ENCODE measurements at places on chromosomes 6 and 20.
A peak's percentile ranks its signal among the peaks of the same experiment; 100 is the strongest.

GRCh38 chr6:41858703-41859102 lies 36.5 kb downstream of the USP49 start:
- no peaks in the 10 kb centered on the region for H3K27me3 ChIP-seq
- no peak for DNase-seq
- no peak overlapping the region for H3K4me3 ChIP-seq
- H3K36me3 ChIP-seq = no peaks in the 10 kb centered on the region

DNA sequence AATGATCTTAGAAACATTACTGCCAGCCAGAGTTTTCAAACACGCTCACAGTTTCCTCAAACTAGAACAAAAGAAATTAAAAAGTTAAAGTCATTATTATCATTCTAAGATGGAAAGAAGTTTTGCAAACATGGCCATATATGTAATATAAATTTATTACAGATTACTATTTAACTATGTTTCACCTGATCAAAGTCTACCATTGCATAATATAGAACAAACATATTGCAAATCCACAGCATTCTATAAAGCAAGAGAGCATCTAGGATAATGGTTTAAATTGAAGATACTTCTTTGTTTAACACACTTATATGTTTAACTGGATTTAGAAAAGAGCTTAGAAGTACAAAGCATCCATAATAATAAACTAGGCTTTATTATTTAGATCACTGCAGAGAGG lies 26.2 kb upstream of the DCBLD1 start:
- no peak overlapping the region for H3K4me3 ChIP-seq
- no peak overlapping the region for H3K27ac ChIP-seq
- H3K36me3 ChIP-seq = no peaks in the 10 kb centered on the region
- peaks cover 8% of the 10 kb centered on the region for H3K27me3 ChIP-seq
- no peak for DNase-seq
- peaks cover 5% of the 10 kb centered on the region for H3K4me1 ChIP-seq

GRCh38 chr20:22159276-22159675 lies 425.1 kb downstream of the FOXA2 start:
- H3K36me3 ChIP-seq = no peaks in the 10 kb centered on the region
- no peaks in the 10 kb centered on the region for H3K27me3 ChIP-seq
- no peak overlapping the region for H3K27ac ChIP-seq
- no peak for DNase-seq

DNA sequence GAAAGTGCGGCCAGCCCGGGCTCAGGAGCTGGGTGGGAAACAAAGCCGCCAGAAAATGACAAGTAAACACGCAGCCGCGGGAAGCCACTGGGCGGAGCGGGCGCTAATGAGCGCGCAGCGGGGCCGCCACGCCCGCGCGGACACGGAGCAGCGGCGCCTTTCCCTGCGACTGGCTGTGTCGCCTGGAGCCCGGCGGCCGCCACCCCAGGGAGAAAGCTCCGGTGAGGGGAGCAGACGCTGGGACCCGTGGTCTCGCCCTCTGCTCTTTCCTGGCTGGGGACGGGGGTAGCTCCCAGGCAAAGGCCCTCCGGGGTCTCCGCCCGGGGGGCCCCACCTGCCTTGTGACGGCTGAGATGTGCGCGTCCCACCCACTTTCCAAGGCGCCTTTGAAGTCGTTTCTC lies 54.9 kb downstream of the PRR18 start:
- peak overlapping the region; percentile 71 for H3K4me3 ChIP-seq
- peaks cover 2% of the 10 kb centered on the region for H3K36me3 ChIP-seq
- H3K27me3 ChIP-seq = peaks cover 49% of the 10 kb centered on the region
- H3K27ac ChIP-seq = no peak overlapping the region
- peaks cover 8% of the 10 kb centered on the region for H3K4me1 ChIP-seq

DNA sequence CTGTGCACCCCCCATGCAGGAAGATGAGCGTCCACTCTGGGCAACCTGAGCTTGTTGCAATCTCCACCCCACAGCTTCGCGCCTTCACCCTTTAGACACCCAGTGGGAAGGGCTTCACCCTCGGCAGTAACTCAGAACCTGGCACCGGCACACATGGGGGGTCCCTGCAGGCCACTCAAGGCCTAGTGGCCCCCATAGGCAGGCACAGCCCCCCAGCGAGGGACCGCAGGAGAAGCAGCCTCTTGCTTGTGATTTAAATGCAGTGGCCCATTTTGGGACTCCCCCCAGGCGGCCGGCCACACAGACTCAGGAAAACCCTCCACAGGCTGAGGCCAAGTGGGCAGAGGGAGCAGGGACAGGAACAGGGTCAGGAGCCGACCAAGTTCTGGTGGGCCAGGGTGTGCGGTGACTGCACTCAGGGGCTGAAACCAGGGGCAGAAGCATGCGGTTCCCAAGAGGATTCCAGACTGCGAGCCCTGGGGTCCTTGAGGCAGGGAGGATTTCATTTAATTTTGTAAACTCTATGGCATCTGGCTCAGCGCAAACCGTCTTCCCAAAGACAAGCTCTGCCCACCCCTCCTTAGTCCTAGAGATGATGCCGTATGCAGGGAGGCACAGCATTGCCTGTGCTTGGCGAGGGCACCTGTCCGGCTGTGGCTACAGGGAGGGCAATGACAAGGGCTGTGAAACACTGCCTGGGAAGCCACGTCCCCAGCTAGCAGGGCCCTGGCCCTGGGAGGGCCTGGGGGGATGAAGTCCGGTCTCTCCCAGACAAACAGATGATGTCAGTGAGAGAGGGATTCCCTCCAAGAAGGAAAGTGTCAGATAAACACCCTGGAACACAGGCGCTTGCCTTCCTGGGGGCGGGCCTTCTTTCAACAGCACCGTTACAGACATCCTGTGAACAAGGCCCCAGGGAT lies 52.9 kb upstream of the GPR31 start:
- no peak overlapping the region for H3K27ac ChIP-seq
- peaks cover 23% of the 10 kb centered on the region for H3K27me3 ChIP-seq
- H3K4me3 ChIP-seq = no peak overlapping the region
- H3K36me3 ChIP-seq = no peaks in the 10 kb centered on the region
- peaks cover 6% of the 10 kb centered on the region for H3K4me1 ChIP-seq
- DNase-seq = no peak

GRCh38 chr6:158474961-158475343 lies 84.9 kb upstream of the TMEM181 start:
- no peak for DNase-seq
- H3K4me1 ChIP-seq = peaks cover 6% of the 10 kb centered on the region
- peaks cover 6% of the 10 kb centered on the region for H3K36me3 ChIP-seq
- H3K27ac ChIP-seq = no peak overlapping the region

- peaks cover 59% of the 10 kb centered on the region for H3K27me3 ChIP-seq
- DNase-seq = no peak
- H3K4me1 ChIP-seq = peaks cover 18% of the 10 kb centered on the region
- peaks cover 7% of the 10 kb centered on the region for H3K36me3 ChIP-seq
- peak overlapping the region; percentile 43 for H3K4me3 ChIP-seq
- H3K27ac ChIP-seq = no peak overlapping the region
These were observed 1.5 kb downstream of the EBF4 start for GRCh38 chr20:2694008-2694471.

DNA sequence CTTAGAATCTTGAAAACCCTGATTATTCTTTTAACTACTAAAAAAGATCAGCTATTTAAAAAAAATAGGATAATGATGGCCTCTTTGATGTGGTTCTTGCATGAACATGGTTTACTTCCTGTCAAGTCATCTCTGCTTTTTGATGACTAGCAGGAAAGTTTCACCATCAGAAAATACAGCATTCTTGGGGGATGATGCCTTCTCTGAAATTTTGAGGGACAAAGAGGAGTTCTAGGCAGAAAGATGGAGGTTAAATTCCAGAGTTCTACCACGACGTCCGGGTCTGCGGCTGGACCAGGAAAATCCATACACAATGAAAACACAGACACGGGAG lies 130.4 kb downstream of the OLIG3 start:
- peak overlapping the region; percentile 50 for H3K4me3 ChIP-seq
- H3K4me1 ChIP-seq = peaks cover 22% of the 10 kb centered on the region
- H3K27me3 ChIP-seq = no peaks in the 10 kb centered on the region

DNA sequence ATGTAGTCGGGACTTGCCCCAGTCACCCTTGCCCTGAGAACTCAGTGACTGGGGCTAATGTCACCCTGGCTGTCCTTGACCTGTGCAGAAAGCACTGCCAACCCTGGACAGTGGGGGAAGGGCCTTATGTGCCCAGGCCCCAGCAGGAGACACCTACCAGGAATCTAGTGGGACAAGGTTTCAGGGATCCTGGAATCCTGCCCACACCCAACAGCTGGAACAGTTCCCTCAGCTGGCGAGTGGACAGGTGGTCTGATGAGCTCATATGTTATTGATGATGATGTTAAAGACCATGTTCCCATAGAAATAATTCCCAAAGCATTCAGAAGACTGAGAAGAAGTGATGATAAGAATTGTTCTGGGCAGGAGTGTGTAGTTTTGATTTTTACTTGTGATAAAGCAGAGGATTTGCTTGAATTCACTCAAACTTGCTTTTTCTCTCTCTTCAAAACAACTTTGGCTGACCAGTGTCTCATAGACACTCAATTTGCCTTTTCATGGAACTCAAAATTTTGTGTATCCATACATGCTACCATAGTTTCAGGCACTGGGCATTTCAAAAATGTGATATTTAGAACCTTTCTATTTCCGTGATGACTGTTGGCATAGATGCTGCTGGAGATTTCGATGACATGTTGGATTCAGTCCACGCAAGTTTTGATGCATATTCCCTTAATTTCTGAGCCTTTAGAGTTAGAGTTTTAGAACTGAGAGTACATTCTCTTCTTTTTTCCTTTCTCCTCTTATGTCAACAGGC lies 79.3 kb downstream of the SLC22A3 start:
- no peaks in the 10 kb centered on the region for H3K36me3 ChIP-seq
- H3K4me1 ChIP-seq = peaks cover 12% of the 10 kb centered on the region
- peaks cover 60% of the 10 kb centered on the region for H3K27me3 ChIP-seq
- no peak overlapping the region for H3K4me3 ChIP-seq
- no peak overlapping the region for H3K27ac ChIP-seq
- no peak for DNase-seq

- no peak for DNase-seq
- no peaks in the 10 kb centered on the region for H3K27me3 ChIP-seq
- H3K4me3 ChIP-seq = no peak overlapping the region
- H3K27ac ChIP-seq = no peak overlapping the region
- H3K36me3 ChIP-seq = no peaks in the 10 kb centered on the region
These were observed 376.1 kb upstream of the OPRM1 start for GRCh38 chr6:153662982-153663381.

- H3K36me3 ChIP-seq = no peaks in the 10 kb centered on the region
- H3K4me1 ChIP-seq = peaks cover 63% of the 10 kb centered on the region
- no peaks in the 10 kb centered on the region for H3K27me3 ChIP-seq
- peak; percentile 40 for DNase-seq
- H3K27ac ChIP-seq = peak overlapping the region; percentile 85
These were observed 5.5 kb downstream of the ELMO2 start for GRCh38 chr20:46400828-46401477.

Measured in activated T-cell treated with anti-CD3 and anti-CD28 coated beads, Interleukin-2, amount 50 U/mL, for 72 hours (primary cell).